Body of pancreas (tissue), 4 donors: ENCODE measurements at places on chromosomes 7 and 10.
A peak's percentile ranks its signal among the peaks of the same experiment; 100 is the strongest.

GRCh38 chr10:62402508-62402907 lies 28.3 kb downstream of the ZNF365 start:
- no peak for DNase-seq

DNA sequence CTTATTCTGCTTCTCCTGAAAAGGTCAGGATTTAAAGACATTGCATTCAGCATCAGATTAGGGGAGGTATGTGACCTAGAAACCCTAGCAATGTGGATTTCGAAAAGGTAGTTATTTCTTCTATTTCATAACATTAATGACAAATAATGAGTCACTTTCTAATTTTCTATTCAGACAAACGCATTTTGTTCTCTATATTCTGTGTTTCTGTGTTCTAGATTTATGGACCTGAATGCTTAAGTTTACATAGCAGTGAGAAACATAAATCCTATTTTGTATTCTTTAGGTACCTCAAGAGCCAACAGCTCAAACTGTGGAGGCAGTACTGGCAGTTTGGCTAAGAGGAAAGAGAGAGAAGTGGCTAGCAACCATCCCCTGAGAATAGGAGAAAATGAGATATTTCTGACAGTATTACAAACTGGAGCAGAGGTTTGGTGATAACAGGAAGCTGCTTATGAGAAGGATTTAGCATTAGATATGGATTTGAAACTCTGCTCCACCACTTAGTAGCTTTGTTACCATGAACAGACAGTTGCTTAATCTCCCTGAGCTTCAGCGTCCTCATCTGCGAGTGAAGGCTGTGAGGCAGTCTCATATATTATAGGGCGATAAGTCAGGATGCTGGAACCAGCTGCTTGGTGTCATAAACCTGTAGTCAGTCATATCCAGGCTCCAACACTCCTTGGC lies 28.2 kb downstream of the CDK14 start:
- DNase-seq, result no peak

GRCh38 chr10:13924040-13924725 lies 337.4 kb downstream of the PRPF18 start:
- no peak for DNase-seq

DNA sequence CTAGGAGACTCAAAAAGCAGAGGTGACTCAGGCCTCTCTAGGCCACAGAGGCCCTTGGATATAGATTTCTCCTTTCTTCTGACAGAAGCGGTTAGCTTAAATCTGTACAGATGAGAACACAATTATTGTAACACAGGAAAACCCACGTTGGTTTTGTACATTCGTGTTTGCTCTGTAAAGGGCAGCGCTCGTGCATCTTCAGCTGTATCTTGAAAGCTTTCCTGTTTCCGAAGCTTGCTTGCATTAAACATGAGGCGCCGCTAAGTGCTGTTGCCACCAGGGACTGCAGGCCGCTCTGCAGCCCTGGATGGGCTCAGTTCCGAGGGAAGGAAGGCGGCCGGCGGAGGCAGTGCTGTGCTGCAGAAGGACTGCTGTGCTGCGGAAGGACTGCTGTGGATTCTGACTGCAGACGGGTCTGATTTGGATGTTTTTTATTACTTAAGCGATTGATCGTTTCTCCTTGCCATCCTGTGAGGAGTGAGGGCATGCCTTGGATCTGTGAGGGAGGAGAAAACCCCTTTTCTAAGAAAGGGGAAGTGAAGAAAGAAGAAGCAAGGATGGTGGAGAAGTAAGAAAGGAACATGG lies 53.3 kb downstream of the FHIP2A start:
- no peak for DNase-seq

DNA sequence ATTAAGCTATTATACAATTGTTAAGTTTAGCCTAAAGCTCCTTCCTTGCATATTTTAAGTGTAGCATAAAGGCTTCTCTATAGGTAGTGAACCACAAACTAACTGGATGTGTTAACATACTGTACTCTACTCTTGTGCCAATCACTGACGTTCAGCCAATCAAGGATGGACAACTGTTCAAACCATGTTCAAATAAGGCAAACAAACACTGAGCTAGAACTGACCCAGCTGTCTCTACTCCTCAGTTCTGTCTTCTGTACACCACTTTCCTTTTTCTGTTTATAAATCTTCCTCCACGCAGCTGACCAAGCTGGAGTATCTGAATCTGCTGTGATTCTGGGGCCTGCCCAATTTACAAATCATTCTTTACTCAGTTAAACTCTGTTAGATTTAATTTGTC lies 188.7 kb upstream of the MBL2 start:
- DNase-seq, result no peak

DNA sequence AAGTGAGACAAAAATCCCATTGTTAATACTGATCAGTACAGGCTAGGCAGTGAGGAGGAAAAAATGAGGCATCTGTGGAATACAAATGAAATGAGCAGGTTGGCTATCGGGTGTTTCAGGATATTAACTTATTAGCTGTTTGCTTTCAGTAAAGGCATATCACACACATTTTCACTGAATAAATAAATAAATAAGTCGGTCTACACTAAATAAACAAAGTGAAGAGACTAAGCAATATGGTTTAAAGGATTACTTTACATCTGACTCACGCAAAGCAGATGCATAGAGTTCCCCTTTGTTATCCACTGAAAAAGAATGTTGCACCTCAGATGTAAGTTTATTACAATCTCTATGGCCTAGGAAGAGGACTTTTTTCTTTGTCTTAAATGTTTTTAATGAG lies 6.3 kb upstream of the SEMA3A start:
- no peak for DNase-seq

GRCh38 chr10:16867990-16868389 lies 50.8 kb upstream of the RSU1 start:
- DNase-seq, result no peak

DNA sequence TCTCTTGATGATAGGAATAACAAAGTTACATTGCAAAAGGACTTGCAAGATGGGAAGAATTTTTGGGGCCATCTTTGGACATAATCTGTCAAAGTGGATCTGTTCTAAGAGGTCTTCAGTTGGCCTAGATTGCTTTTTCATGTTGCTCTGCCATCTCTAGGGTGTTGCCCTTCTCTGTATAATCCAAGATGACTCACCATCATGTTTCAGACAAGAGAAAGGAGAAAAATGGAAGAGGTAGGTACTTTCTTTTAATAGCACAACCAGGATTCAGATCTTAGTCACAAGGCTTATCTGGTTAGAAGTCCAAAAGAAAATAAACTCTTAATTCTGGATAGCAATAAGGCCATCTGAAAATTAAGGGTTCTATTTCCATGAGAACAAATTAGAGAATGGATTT lies 38.7 kb upstream of the FOXP2 start:
- no peak for DNase-seq

DNA sequence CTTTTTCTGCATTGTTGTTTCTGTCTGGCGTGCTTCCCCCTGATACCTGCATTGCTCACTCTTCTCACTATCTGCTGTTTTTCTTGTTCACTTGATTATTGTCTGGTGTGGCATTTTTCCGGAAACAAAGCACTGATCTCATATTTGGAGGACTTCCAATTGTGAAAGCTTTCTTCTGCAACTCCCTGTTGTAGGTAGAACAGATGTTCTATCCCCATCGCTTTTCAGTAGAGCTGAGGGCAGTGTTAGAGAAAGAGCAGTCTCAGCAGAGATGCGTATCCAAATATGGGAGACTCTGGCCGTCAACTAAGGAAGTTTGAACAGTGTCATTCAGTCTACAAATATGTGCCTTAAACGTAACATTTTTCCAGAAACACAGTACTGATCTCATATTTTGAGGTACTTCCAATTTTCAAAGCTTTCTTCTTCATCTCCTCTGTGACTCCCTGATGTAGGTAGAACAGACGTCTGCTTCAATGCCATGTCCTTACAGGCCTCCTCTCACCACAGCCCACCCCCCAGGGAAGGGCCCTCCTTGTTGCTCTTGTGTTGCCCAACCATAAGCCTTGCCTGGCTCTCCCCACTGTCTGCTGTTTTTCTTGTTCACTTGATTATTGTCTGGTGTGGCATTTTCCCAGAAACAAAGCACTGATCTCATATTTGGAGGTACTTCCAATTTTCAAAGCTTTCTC lies 27.1 kb upstream of the GJD4 start:
- no peak for DNase-seq

DNA sequence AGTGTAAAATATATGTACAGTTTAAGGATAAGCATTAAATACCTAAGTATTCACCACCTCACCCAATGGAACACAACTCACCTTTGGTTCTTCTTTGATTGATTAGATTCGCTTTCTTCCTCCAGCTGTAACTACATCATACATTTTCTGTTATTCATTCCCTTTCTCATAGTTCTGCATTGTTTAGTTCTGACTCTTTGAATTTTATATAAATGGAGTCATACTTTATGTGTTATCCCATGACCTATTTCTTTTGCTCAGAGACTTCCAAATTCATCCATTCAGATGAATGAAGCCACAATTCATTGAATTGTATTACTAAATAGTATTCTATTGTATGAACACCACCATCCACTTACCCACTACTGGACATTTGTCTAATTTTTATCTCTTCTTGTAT lies 12.3 kb downstream of the THNSL1 start:
- no peak for DNase-seq

- peak; percentile 18 for DNase-seq
Measured at GRCh38 chr10:89369156-89370105, 8.4 kb upstream of the IFIT1B start.

DNA sequence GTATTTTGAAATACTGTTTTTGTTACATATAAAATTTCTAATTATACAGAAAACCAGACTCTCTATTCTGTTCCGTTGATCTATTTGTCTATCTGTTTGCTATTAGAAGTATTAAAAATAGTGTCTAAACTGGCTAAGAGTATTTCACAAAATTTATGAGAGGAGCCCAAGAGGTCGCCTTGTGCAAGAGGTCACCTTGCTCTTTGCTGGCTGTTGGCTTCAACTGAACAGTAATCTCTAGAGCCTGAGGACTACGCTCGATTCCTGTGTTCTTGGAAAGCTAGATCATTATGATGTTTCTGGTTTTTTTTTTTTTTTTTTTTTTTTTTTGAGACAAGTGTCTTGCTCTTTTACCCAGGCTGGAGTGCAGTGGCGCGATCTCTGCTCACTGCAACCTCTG lies 428.6 kb downstream of the LRMDA start:
- DNase-seq, result peak; percentile 19

DNA sequence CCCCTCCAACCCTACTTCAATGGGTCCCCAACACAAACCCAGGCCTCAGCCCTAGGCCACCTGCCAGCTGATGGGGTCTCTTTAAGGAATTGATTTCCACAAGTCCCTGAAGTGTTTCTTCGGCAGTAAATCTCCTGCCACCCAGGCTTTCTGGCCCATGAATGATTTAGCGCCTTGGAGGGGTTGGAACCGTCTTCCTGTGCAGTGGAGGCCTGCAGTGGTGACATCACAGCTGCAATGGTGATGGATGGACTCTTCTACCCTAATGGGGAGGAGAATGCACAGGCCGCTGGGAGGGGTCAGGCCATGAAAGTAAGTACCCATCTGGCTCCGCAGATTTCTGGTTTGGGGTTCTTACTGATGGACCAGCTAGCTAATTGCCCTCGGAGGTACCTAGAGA lies 163.8 kb downstream of the UBE2H start:
- DNase-seq, result no peak

GRCh38 chr7:17593819-17594419 lies 295.5 kb downstream of the AHR start:
- no peak for DNase-seq

DNA sequence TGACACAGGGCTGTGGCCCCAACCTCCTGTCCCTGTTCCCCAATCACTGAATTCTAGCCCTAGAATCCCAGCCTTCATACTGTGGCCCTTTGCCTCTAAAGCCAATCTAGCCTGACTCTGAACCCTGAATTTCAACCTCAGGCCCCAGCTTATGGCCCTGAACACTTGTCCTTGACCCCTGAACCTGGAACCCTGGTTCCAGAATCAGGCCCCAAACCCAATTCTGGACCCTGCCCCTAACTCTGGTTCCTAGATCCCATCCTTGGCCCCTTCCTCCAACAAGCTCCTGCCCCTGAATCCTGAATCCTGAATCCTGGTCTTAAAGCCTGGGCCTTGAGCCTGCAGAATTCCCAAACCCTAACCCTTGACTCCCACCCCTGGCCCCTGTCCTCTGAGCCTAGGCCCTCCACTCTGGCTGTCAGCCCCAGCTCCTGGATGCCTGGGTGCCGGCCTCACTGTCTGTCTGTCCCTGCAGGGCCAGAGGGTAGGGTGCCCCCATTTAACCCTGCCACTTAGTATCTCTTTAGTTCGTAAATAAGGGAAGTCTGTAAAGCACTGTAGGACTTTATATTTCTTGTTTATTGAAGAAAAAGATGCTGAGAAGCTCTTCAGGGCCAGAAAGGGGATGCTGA lies 1.3 kb downstream of the INPP5A start:
- no peak for DNase-seq

DNA sequence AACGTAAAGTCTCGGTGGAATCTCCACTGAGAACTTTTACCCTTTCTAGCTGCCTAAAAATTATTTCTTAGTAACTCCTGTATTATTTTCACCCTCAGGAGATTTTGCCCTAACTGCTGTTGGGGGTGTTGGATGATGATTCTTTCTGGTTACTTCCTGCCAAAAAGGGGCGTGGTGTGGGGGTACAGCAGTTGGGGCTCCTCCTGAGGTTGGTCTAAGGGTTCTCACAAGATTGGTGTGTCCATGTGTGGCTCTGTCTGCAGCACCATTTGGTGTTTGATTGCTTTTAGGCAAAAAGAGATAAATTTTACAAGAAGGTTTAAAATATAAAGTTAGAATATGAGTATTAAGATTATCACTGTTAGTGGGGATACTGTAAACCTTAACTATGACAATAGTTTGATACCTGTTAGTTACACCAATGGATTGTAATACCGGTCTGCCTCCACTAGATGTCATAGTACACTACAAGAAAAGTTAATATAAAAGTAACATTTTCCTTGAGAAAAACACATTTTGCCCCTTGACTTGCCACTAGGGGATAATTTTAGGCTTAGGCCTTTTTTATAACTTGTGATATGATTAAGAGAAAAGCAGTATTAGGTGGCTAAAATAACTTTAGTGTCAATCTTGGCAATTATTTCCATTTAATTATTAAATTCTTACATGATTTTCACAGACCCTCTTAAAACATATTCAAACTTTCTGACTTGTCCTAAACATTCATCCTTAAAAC lies 928.7 kb downstream of the IPMK start:
- peak; percentile 8 for DNase-seq

DNA sequence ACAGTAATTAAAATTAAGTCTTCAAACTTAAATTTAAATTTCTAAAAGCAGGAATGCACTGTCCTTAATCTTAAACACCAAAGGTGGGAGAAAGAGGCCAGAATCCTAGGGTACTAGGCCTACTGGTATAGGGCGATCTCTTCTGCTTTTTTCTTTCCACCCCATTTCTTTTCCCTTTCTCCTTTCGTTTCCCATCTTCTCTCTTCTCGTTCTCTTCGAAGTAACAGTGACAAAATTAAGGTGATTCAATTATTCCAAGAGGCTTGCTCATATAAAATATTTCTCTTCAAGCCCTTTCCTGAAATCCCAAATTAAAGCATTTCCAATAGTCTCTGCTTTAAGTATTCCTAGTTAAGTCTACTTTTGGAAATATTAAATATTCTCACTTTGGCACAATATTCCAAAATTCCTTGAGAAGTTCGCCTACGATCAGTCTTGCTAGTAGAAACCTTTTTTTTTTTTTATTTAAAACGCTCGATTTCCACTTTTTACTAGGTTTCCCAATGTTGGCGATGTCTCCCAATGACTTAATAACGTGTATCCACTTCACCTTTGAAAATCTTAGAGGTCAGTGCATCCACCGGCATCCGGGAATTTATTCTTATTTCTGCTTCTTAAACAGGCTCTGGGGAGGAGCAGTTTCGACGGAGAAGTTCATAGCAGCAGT lies 765 bp upstream of the LCOR start:
- no peak for DNase-seq
